Mesendoderm (in vitro differentiated cells): ENCODE measurements at places on chromosomes 5 and 9.
A peak's percentile ranks its signal among the peaks of the same experiment; 100 is the strongest.

- H3K27ac ChIP-seq, result no peak overlapping the region
- H3K4me3 ChIP-seq, result no peak overlapping the region
- no peaks in the 10 kb centered on the region for H3K4me1 ChIP-seq
- DNase-seq, result no peak
Observed at GRCh38 chr9:122053064-122053463, 40.0 kb downstream of the TTLL11 start.

GRCh38 chr9:3828495-3828894, 302.7 kb upstream of the RFX3 start:
- no peaks in the 10 kb centered on the region for H3K27me3 ChIP-seq
- DNase-seq, result peak; percentile 33
- H3K4me1 ChIP-seq, result no peaks in the 10 kb centered on the region
- no peak overlapping the region for H3K27ac ChIP-seq

GRCh38 chr9:28053096-28053777, 480.0 kb upstream of the C9orf72 start:
- no peak overlapping the region for H3K4me3 ChIP-seq
- H3K4me1 ChIP-seq, result no peaks in the 10 kb centered on the region
- no peak overlapping the region for H3K27ac ChIP-seq
- no peaks in the 10 kb centered on the region for H3K36me3 ChIP-seq

DNA sequence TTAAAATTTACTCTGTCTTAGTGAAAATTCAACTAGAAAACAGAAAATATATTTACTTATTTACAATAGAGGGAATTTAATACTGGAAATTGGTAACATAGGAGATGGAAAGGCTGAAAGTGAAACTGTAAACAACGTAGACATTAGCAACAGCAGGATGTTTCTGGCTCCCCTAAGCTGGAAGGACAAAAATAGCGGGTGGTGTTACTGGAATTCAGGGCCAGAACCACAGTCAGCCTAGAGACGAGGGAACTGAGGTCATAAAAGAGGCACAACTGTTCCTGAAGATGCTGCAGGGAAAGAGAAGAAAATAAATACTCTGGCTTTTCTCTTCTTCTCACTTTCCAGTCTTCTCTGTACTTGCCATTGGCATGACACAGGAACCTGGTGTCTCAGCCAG, 80.4 kb upstream of the NIPBL start:
- no peak overlapping the region for H3K4me3 ChIP-seq
- no peak for DNase-seq
- H3K36me3 ChIP-seq, result no peaks in the 10 kb centered on the region

DNA sequence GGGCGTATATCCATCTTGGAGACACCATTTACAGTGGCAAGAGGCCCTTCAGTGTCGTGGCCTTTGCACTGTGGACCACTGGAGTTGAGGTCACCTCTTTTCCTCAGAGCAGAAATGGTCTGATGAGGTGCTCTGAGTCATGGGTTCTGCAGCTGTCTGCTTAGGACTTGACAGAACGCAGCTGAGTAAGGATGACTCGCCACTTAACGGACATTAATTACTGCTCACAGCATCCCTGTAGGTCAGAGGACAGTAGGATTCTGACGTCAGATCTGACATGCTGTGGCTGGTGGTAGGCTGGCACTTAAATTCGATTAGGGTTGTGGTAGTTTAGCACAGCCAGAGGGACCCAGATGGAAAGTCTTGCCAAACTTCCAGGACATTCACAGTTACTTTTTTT, 479.4 kb downstream of the DMAC1 start:
- no peaks in the 10 kb centered on the region for H3K36me3 ChIP-seq
- DNase-seq, result peak; percentile 88
- H3K27me3 ChIP-seq, result no peaks in the 10 kb centered on the region
- H3K4me3 ChIP-seq, result no peak overlapping the region

DNA sequence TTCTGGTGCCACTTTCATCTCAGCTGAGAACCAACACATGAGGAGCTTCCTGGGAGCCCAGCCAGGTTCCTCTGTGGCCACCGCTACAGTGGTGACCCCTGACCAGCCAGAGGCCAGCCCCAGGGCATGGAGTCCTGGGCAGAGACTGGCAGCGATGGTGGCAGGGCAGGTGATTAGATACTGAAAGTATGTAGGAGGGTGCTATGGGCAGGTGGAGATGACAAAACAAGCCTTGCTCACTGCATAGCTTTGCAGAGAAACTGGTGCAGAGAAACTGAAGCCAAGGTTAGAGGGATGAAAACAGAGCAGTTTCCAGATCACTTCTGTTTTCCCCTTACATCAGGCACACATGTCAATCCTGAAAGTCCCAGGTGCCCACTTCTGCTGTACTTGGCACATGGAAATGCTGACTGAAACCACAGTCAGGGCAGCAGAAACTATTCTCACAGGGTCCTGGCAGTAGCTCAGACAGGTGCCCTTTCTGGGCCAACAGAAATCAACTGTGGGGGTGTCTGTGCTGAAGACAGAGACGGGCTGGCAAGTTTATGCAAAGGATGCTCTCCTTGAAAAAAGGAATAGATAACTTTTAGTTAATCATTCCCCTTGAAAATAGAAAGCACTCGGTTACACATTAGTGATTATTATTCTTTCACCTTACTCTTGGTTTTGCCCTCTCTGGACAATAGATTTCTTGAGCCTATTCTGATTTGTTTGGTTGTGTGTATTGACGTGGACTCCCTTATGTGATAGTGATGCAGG, 90.3 kb downstream of the ANKRD55 start:
- no peak for DNase-seq
- H3K36me3 ChIP-seq, result no peaks in the 10 kb centered on the region
- H3K4me1 ChIP-seq, result no peaks in the 10 kb centered on the region
- H3K27me3 ChIP-seq, result no peaks in the 10 kb centered on the region
- no peak overlapping the region for H3K4me3 ChIP-seq

GRCh38 chr9:13804532-13804931, 509.4 kb downstream of the NFIB start:
- no peaks in the 10 kb centered on the region for H3K27me3 ChIP-seq
- no peak overlapping the region for H3K27ac ChIP-seq
- H3K4me3 ChIP-seq, result no peak overlapping the region
- no peaks in the 10 kb centered on the region for H3K4me1 ChIP-seq

GRCh38 chr5:92695123-92696003, 885.7 kb downstream of the NR2F1-AS1 start:
- DNase-seq, result no peak
- H3K27me3 ChIP-seq, result no peaks in the 10 kb centered on the region

- no peaks in the 10 kb centered on the region for H3K36me3 ChIP-seq
- H3K4me3 ChIP-seq, result no peak overlapping the region
- no peaks in the 10 kb centered on the region for H3K27me3 ChIP-seq
- DNase-seq, result peak; percentile 2
Observed at GRCh38 chr5:123007182-123007581, 29.3 kb downstream of the PPIC start.

- H3K36me3 ChIP-seq, result no peaks in the 10 kb centered on the region
- no peaks in the 10 kb centered on the region for H3K4me1 ChIP-seq
- DNase-seq, result no peak
- H3K4me3 ChIP-seq, result no peak overlapping the region
- H3K27ac ChIP-seq, result no peak overlapping the region
Observed at GRCh38 chr9:74414325-74414724, 82.8 kb upstream of the RORB start.

GRCh38 chr9:20980832-20981455, 50.5 kb downstream of the HACD4 start:
- H3K27ac ChIP-seq, result no peak overlapping the region
- H3K36me3 ChIP-seq, result no peaks in the 10 kb centered on the region
- DNase-seq, result no peak
- no peaks in the 10 kb centered on the region for H3K4me1 ChIP-seq
- H3K4me3 ChIP-seq, result no peak overlapping the region
- no peaks in the 10 kb centered on the region for H3K27me3 ChIP-seq

DNA sequence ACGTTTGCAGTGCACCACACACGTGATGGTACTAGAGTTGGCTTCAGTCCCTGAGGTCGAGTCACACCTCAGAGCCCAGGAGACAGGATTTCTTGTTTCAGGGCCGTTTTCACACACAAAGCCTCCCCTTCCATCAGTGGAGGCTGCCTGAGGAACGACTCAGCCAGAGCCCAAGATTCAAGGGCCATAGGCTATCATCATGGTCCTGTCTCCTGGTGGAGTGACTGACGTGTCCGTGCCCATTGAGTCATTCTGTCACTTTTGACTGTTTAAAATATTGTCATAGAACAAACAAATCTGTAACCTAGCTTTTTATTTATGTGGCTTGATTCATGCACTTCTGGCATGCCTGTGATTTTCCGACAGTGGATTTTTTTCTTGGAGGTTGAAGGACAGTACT, 28.3 kb downstream of the CAMK2A start:
- H3K36me3 ChIP-seq, result no peaks in the 10 kb centered on the region
- H3K27me3 ChIP-seq, result no peaks in the 10 kb centered on the region
- no peak overlapping the region for H3K4me3 ChIP-seq
- no peak for DNase-seq
- H3K4me1 ChIP-seq, result no peaks in the 10 kb centered on the region

- no peaks in the 10 kb centered on the region for H3K4me1 ChIP-seq
- no peak overlapping the region for H3K4me3 ChIP-seq
- H3K36me3 ChIP-seq, result no peaks in the 10 kb centered on the region
- H3K27me3 ChIP-seq, result no peaks in the 10 kb centered on the region
- H3K27ac ChIP-seq, result no peak overlapping the region
Observed at GRCh38 chr9:124366476-124367220, 48.6 kb downstream of the PSMB7 start.

- no peaks in the 10 kb centered on the region for H3K36me3 ChIP-seq
- DNase-seq, result no peak
Observed at GRCh38 chr9:16682273-16682672, 188.2 kb downstream of the BNC2 start.

GRCh38 chr5:14182761-14183160, 39.6 kb downstream of the TRIO start:
- DNase-seq, result no peak
- H3K4me3 ChIP-seq, result no peak overlapping the region

GRCh38 chr5:74953937-74954720, 87.9 kb upstream of the FAM169A start:
- H3K4me1 ChIP-seq, result no peaks in the 10 kb centered on the region
- DNase-seq, result no peak
- H3K27me3 ChIP-seq, result no peaks in the 10 kb centered on the region
- no peak overlapping the region for H3K27ac ChIP-seq

DNA sequence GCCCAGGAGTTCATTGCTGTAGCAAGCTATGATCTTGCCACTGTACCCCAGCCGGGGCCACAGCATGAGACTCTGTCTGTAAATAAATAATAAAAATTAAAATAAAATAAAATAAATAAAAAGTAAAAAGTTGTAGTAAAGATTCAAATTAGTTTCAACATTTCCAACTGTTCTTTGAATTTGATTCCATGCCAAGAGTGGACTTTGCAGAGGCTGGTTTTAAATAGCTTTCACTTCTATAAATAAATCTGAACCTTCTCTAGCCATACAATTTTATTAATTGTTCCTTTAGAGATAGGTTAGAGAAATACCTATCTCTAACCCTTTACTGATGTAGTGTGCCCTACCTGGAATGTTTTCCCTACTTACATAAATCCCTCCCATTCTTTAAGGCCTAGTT, 129.7 kb upstream of the SLIT3 start:
- no peaks in the 10 kb centered on the region for H3K27me3 ChIP-seq
- no peak for DNase-seq
- H3K36me3 ChIP-seq, result no peaks in the 10 kb centered on the region
- H3K27ac ChIP-seq, result no peak overlapping the region
- peaks cover 8% of the 10 kb centered on the region for H3K4me1 ChIP-seq
- H3K4me3 ChIP-seq, result no peak overlapping the region

- H3K27ac ChIP-seq, result no peak overlapping the region
- H3K27me3 ChIP-seq, result no peaks in the 10 kb centered on the region
- no peak overlapping the region for H3K4me3 ChIP-seq
Observed at GRCh38 chr5:122498163-122498562, 186.1 kb downstream of the SNCAIP start.

DNA sequence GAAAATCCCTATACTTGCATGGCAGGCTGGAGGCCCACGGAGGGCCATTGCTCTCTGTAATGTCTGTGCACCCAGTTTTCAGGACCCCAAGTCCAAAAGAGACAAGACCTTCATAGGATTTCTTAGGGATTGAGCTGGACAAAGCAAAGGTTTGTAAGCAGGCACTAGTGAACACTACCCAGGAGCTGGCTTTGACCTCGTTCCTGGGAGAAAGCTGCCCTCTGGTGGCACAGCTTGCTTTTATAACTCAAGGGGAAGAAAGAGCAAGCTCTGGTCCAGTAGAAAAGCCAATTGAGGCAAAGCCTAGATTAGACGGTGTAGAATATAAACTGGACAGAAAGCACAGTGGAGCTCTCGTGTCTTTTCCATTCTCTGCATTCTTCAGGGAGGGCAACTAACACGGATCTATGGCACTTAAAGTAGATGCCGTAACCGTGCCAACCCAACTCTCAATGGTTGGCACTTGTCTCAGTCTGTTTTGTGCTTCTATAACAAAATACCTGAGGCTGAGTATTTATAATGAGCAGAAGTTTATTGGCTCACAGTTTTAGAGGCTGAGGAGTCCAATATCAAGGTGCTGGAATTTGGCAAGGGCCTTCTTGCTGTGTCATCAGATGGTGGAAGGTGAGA, 7.9 kb downstream of the GABRP start:
- no peaks in the 10 kb centered on the region for H3K36me3 ChIP-seq
- H3K4me1 ChIP-seq, result no peaks in the 10 kb centered on the region
- H3K27ac ChIP-seq, result no peak overlapping the region
- no peaks in the 10 kb centered on the region for H3K27me3 ChIP-seq
- DNase-seq, result peak; percentile 84

GRCh38 chr9:15317836-15318235, 10.8 kb upstream of the TTC39B start:
- no peak for DNase-seq
- no peak overlapping the region for H3K27ac ChIP-seq
- H3K4me1 ChIP-seq, result no peaks in the 10 kb centered on the region
- no peaks in the 10 kb centered on the region for H3K36me3 ChIP-seq
- no peak overlapping the region for H3K4me3 ChIP-seq
- no peaks in the 10 kb centered on the region for H3K27me3 ChIP-seq

DNA sequence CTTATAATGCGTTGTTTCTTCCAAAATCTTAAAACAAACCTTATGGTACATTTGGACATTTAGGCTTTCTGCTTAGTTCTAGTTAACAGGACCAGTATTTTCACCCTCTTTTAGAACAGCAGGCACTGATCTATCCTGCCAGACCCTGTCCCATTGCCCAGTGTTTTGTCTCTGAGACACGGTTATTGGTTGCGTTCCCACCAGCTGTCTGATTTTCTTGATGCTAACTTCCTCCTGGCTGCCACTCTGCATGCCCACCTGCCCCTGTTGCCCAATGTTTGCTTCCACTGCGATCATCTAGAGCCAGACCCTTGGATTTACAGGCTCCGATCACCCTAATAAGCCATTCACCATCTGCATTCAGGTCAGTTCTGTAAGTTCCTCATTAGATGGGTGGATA, 506.0 kb upstream of the CDH6 start:
- no peaks in the 10 kb centered on the region for H3K36me3 ChIP-seq
- no peak for DNase-seq
- no peaks in the 10 kb centered on the region for H3K4me1 ChIP-seq
- H3K27me3 ChIP-seq, result no peaks in the 10 kb centered on the region

DNA sequence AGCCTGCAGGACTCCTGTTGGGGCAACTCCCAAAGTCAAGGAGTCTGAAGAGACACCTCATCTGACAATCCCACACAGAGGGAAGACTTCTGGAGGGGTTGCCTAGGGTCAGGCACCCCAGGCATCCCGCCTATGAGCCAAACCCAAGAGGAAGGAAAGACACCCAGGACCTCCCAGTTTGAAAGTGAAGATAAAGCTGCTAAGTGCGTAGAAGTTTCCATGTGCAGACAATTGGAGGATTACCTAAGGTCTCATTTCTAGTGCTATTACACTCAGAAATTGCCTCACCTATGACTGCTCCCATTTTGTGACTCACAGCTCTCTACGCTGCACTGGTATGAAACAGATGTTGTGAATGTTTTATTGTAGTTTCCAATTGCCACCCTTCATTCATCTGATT, 322.9 kb downstream of the SLIT3 start:
- H3K4me1 ChIP-seq, result peaks cover 1% of the 10 kb centered on the region
- no peak for DNase-seq
- H3K27me3 ChIP-seq, result no peaks in the 10 kb centered on the region
- no peak overlapping the region for H3K4me3 ChIP-seq
- H3K36me3 ChIP-seq, result no peaks in the 10 kb centered on the region
- H3K27ac ChIP-seq, result no peak overlapping the region
